ENCODE measurements at places on chromosomes 3 and 15.
A peak's percentile ranks its signal among the peaks of the same experiment; 100 is the strongest.

DNA sequence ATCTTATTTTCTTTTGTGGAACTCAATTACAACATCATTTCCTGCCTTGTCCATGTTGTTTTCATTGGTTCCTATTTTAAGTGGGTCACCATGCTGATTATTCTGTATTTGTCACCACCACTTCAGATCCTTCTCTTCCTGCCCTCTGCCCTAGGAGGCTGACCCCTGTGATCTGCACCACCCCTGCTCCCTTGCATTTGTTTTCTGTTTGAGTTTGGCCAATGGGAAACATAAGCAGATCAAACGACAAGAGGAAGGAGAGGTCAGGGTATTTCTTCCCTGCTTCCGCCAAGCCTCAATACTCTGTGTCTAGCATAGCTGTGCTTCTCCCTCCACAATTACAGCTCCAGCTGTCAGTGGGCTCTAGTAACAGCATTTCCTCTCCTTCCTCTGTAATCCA, 71.6 kb downstream of the IMPG2 start:
- DNase-seq, result no peak

- DNase-seq, result no peak
These were observed 52.9 kb downstream of the TRPM7 start for GRCh38 chr15:50633653-50634052.

GRCh38 chr15:71237456-71238188, 122.4 kb downstream of the THSD4 start:
- DNase-seq, result peak; percentile 67

GRCh38 chr15:79743032-79743431, 153.8 kb downstream of the MTHFS start:
- DNase-seq, result no peak

DNA sequence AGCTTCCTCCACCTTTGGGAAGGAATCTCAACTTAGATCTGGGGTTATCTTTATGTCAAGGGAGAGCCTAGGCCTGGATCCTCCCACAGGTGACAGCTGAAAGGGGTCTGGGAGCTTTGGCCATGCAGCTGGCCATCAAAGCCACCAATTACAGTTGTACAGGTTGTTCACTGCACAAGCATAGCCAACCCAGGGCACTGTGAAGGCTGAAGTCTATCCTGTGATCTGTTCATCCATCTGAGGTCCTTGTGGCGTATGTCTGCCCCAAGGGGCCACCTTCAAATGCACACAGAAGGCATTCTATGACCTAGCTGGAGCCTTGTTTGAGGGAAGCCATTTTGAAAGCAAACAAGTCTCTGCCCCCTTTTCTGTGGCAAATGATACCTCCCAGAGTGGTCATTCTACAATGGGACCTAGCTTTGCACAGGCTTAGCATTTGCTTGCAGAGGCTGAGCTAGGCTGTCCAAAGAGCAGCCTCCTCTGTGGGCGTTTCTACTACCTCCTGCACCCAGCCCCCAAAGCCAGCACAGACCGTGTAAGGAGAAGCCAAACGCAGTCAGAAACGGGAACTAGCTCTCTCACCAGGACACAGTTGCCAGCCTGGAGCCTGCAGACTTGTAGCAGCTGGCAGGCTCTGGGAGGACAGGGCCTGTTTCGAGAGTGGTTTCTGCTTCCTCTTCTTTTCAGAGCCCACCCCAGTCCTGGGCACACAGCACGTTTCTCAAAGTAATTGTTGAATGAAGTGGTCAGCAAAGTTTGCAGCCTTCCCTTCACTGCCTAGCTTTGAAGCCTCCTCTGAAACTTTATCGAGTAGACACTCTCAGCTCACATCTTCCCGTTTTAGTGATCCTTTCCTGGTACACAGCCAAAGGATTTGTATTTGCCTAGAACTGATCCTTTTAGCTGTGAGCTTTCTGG, 157.3 kb upstream of the SMAD3 start:
- DNase-seq, result peak; percentile 74

DNA sequence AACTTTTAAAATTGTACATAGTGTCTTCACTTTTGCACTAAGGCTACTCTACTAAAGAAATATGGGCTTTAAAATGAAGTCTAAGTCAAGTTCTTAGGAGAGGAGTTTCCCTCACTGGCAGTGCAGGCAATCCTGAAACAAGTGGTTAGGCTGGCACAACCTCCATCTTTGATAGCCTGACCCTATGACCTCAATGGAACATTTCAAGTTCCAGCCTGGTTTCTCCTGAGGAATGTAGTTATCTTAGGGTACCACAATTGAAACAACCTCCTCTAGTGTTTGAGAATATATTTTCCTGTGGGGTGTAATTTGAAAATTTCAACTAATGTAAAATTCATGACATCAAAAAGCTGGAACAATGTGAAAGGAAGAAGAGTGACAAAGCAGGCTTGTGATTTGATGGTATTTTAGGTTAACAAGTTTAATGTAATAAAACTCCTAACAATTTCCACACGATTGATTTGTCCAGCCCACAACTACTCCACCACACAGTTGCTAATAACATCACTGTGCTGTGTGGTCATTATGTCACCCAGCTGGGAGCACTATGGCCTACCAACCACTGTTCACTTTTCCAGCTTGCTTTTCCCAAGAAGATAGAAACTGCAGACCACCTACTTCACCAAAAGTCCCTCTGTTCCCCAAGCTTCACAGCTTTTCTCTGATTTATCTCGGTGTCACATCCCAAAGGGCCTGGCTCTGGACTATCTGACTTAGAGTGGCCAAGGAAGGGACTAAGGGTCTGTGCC, 1.8 kb downstream of the WWTR1 start:
- peak; percentile 27 for DNase-seq

GRCh38 chr3:108406661-108407206, 103.7 kb downstream of the MYH15 start:
- peak; percentile 55 for DNase-seq

DNA sequence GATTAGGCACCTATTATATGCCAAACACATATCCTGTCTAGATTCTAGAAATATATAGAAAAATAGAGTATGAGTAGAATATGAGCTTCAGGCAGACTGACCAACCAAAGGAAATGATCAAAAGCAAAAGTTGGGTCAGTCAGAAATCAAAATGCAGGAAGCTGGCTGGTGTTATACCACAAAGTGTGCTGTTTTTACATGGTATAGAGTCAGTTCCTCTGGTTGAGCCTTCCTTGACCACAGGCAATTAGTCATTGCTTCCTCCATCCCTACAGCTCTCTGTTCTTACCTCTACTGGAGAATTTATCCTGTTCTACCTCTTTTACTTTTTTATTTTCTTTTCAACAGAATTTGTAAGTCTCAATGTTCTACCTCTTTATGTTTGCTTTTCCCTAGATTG, 149.8 kb downstream of the TMCO5A start:
- DNase-seq, result no peak

DNA sequence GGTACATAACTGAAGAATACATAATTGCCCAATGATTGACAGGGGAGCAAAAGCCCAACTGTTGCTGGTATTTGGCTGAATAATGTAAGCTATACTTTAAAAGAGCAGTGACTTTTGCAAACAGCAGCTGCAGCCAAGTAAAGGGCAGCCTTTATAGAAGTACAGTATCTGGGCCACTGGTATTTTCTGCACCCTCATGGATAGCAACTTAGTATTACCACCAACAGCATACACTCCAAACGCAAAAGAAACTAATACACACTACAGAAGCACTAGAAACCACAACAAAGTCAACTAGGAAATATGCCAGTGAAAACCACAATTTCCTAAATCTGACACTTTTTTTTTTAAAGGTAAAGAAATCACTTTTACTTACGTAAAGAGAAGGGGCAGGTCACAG, 206.1 kb downstream of the TIGIT start:
- DNase-seq, result no peak

- DNase-seq, result no peak
These were observed 439.4 kb upstream of the RBMS3 start for GRCh38 chr3:28841441-28841840.

GRCh38 chr3:194906229-194906629, 220.5 kb downstream of the FAM43A start:
- no peak for DNase-seq

GRCh38 chr3:123799544-123800361, 84.4 kb downstream of the MYLK start:
- no peak for DNase-seq

GRCh38 chr15:55695432-55695831, 47.5 kb downstream of the PRTG start:
- no peak for DNase-seq

DNA sequence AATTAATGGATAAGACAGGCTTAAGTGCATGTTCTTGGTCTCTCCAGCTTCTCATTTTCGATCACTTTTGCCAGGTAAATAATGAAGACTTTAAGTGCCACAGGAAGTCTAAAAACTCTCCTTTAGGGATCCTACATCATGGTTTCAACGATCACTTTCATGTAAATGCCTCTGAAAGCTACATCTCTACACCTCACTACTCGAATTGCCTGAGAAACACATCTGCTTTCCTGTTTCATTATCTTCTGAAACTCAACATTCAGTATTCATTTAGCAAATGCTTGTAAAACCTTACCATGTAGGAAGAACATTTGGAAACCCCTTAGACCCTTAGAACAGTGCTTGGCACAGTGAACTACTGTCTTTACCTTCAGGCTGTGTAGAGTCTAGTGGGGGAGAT, 16.2 kb downstream of the THAP10 start:
- no peak for DNase-seq

GRCh38 chr15:78979456-78980320, 34.8 kb upstream of the CTSH start:
- peak; percentile 36 for DNase-seq

DNA sequence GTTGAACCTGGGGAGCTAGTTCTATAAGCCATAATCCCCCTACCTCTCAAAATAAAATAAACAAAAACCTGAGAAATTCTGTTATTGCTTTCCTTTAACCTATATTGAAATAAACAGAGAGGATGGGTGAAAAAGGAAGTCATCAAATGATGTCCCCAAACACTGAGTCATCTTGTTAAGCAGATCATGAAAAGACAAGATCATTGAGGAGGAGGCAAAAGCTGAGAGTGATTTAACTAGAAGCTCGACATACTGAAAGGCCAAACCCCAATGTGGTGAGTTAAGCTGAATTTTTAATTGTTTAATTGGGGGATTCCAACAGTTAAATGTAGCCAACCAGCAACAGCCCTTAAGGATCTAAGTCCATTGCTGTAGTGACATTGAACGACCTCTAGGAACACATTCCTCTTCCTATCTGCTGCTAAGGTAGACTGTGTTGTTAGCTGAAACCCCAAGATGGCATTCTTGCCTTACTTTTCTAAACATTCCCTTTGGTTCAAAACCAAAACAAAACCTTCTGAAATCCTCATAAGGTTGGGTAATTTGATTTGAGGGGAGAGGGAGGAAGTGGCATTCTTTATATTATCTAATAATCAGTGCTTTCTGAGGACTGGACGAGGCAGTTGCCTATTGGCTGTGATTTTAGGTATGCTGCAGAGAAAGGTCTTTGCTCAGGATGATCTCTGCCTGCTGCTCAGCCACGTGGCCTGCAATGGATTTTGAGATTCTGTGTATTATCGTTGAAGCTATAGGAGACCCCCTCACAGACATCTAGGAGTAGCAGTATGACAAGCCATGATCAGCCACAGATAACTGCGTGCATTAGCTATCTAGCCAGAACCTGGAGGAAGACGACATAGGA, 62.7 kb upstream of the BNIP2 start:
- DNase-seq, result peak; percentile 53

DNA sequence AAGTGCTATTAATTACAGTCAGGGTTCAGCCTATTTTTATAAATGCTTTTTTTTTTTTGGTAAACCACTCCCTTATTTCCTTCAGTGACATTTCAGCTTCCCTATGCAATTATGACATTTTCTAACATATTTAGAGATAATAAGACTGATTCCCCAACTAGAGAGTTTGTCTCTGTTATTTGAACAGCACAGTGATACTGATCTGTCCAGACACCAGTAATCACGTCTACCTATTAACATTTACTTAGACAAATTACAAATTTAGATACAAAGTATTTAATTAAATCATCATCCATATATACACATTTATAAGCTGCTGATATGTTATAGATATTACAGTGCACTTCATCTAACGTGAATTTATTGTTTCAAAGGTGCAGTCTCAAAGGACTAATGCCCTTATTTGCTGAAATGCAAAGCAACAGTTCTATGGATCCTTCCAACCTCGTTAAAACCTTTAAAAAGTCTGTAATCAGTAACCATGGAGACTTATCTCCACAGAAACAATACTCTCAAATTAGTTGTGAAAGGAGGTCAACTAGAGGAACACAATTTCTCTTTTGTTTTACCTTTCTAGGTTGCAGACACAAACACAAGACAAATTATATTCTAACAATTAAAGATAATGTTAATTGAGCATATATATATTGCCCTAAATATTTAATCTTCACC, 1531.1 kb downstream of the SI start:
- peak; percentile 11 for DNase-seq

GRCh38 chr3:106758459-106758858, 618.8 kb upstream of the CCDC54 start:
- DNase-seq, result no peak

GRCh38 chr15:45185903-45186770, 1.6 kb downstream of the SHF start:
- DNase-seq, result no peak

DNA sequence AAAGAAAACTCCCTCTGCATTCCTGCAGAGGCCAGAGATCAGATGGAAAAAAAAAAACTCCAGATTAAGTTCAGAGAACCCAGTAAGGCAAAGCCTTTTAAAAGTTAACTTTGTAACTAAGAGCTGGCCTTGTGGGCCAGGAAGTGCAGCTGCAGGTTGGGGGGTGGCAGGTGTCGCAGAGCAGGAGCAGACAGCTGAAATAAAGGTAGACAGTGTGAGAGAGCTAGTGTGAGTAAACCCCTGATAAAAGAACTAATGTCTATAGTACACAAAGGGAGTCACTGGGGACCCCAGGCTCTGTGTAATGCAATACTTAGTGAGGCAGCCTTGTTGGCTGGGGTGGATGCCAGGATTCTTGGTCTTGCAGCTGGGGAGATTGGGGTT, 42.1 kb downstream of the PPCDC start:
- no peak for DNase-seq

GRCh38 chr3:156973954-156974353, 147.8 kb downstream of the LEKR1 start:
- DNase-seq, result no peak

DNA sequence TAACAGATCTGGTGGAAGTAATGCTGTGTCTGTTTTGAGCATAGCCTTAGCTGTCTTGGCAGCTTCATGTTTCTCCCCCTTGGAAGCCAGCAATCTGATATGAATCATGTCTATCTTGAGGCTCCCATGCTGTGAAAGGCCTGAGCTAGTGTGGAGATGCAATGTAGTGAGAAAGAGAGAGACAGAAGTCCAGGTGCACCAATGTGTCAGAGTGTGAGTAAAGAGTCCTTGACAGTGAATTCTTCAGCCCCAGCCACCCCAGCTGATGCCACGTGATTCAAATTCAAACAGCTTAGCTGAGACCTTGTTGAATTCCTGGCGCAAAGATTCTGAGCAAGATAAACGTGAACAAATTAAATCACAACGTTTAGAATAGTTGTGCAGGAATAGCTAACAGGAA, 704.2 kb downstream of the EDEM1 start:
- DNase-seq, result peak; percentile 46

DNA sequence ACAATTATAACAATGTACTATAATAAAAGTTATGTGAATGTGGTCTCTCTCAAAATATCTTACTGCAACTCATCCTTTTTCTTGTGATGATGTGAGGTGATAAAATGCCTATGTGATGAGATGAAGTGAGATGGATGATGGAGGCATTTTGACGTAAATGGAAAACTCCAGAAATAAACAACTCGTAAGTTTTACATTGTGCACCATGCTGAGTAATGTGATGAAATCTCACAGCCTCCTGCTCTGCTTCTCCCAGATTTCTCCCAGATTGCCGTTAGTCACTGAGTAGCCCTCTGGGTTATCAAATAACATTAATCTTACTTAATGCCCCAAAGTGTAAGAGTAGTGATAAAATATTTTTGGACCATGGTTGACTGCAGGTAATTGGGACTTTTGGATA, 64.8 kb upstream of the SLCO2A1 start:
- no peak for DNase-seq
